ENCODE measurements at places on chromosomes 2 and 18.
A peak's percentile ranks its signal among the peaks of the same experiment; 100 is the strongest.

DNA sequence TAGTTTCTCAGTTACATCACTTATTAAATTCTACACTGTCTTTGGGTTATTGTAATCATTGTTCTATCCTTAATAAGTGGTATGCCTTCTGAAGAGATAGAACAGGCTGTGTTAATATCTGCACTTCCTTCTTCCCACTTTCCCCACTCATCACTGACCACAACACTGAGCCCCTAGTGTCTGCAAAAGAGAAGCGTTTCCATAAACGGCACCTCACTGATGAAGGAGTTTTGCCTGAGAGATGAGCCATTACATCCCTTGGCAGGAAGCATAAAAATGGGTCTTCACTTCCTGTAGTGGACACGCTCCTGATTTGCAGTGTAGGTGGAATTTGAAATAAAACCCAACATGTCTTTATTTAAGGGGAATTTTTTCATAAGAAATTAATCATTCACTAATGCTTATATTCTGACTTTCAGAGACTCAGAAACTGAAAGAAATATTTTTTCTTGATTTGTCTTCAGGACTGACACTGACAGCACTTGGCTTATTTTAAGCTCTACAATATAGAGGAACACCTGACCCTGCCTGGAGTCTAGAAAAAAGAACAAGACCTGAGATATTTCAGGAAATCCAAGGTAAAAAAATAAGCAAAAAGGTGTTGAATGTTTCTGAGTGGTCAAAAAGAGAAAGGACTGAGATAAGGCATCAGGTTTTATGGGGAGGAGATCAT lies 275.3 kb downstream of the RAD51AP2 start:
- DNase-seq = no peak

- DNase-seq = no peak
Measured at GRCh38 chr18:13220361-13220991, 1.9 kb downstream of the LDLRAD4 start.

DNA sequence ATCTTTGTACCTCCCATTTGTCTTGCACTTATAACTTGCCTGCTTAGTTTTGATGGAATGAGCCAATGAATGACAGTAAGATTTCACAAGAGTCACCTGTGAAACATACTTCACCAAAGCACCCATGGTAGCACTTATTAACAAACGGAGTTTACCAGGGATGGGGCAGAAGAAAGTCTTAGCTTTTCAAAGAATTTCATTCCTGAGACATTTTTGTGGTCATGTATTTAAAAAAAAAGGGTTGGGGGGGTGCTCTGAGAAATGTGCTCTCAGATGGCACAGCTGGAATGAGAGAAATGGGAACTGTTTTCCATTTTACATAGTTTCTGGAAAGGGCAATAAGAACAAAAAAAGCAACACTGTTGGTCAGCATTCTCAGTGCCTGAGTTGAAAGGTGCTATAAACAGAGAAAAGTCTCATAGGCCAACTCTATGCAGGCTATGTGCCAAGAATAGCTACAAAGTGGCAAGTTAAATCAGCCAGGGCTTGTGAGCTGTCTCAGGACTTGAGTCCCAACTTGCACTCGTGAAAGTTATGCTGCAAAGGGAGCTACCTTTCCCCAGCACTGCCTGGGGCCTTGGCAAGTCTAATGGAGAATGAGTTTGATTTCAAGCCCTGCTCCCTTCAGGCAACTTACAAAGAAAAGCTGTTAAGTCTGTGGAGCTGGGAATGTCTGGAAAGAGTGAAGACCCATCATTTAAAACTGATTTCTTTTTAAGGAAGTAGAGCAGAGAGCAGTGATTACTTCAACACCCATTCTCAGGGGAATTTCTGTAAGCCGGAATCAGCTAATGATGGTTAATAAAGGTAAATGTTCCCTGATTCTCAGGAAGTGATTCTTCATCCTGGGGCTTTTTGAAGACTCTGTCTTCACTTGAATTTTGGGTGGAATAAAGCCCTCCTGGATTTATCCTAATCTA lies 170.6 kb downstream of the SLC8A1 start:
- no peak for DNase-seq

DNA sequence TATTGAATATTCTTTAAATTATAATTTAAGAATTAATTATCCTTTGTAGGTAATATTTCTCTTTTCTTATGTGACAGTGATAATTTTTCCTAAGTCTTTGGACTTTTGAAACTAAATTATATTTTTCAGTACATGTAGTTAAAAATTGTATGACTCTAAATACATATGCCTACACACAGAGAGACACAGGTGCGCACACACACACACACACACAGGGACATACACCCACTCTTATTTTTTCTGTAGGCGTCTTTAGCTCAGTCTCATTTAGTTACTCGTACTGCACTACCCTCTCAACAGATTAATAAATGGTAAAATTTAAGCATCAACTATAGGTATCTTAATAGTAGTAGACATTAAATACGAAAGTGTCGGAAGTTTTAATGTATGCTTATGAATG lies 56.1 kb downstream of the ZNF236 start:
- DNase-seq = no peak

DNA sequence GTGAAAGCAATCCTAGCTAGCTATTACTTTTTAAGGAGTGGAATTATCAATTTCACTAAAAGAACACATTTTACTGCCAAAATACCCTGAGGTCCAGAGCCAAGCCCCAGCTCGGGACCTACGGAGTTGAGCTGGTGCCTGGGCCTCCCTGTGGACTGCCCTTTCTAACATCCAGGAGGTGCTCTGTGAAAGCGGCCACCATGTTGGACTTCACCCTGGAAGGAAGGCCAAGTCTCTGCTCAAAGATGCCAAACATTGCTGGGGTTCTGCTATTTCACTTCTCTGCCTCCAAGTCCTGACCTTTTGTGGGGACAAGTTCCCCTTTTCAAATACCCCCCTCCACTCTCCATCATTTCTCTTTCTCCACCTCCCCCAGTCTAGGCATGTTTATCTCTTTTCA lies 498.7 kb upstream of the RAB6C start:
- no peak for DNase-seq

DNA sequence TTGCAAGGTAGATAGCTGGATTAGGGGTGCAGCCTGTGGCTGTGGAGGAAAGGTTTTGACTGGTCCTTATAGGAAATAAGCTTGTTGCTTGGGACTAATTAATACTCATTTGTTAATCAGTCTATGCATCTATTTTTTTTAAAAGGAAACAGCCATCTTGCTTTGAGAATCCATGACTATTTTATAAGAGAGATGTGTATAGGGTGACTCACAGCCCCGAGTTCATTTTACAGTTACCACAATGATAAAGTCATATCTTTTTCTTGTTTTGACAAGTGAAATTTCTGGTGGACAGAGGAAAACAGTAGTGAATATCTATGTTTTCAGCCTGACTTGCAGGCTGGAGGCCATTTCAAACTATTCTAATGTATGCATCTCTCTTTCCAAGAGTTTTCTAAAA lies 193.5 kb upstream of the CCDC68 start:
- DNase-seq = no peak

DNA sequence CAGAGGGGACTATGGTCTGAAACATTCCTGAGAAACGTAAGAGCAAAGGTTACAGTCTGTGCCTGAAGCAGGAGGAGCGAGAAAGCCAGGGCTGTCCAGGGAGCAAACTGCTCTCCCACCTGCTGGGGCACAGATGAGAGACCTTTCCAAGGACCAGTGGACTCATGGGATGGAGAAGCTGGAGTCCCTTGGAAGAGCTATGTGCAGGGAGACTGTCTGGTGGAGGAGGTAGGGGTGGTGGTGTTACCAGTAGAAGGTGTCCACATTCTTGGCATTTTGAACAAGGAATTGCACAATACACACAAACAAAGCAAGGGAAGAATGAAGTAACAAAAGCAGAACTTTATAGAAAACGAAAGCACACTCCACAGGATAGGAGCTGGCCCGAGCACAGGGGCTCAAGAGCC lies 97.9 kb upstream of the CYRIA start:
- DNase-seq = no peak

GRCh38 chr2:63488118-63488713 lies 100.1 kb downstream of the WDPCP start:
- peak; percentile 5 for DNase-seq

GRCh38 chr18:80023173-80023572 lies 11.1 kb upstream of the RBFA start:
- DNase-seq = no peak

- DNase-seq = no peak
Measured at GRCh38 chr2:177225965-177226360, 13.4 kb downstream of the HNRNPA3 start.
